ENCODE measurements at places on chromosomes 5 and 9.

DNA sequence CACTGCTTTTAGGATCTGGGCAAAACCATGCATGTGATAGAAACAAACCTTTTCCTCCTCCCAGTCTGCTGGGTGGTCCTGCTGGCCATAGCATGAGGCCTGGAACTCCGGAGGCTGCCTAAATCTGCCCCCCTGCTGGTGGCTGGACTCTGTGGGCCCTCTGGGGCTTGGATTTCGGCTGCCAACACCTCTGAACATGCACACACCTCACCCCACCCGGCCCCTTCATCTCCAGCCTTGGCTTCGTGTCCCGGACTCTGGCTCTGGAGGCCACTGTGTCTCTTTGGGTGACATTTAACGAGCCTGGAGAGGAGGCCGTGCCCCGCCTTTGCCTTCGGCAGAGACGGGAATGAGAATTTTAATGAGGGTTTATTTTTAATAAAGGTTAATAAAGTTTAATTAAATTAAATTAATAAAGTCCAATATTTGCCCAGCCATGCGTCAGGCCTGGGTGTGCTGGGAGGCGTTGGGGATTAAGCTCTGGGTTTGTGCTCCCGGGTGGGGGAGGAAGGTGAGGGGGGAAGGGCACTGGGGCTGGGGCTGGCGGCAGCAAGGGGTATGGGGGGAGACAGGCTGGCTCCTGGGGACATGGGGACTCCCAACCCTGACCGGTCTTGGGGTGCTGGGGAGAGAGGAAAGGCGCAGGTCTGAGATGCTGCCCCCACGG lies 251.8 kb downstream of the PBX3 start:
- DNase-seq = no peak

DNA sequence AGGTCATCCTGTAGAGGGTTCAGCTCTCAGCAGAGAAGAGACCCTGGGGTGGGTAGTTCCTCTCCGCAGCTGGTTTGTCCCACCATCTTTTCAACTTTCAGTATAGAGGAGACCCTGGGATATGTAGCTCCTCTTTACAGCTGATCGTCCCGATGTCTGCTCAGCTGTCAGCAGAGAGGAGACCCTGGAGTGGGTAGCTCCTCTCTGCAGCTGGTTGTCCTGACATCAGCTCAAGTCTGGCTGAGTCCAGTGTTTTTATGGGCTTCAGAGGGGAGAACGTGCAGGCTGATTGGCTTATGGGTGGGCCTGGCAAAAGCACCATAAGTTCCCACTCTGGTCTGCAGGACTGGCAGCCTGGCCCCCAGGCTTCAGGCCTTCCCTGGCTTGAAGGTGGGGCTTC lies 80.8 kb downstream of the NLN start:
- DNase-seq = no peak

DNA sequence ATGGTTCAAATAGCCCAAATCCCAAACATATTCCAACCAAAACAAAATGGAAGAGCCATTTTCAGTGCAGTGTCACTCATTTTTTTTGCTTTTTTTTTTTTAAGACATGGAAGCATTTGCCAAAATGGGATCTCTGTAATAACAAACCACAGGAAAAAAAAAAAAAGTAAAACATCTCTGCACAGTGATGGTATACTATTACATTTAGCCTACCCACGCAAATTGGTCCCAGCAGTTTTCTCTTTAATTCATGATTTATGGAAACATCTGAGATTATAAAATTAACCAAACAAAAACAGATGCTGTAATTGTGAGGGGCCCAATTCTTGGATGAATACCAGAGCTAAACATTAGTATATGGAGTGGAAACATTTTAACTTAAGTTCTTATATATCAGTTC lies 566.6 kb downstream of the ZNF608 start:
- DNase-seq = no peak

- no peak for DNase-seq
Observed at GRCh38 chr5:6505783-6506557, 57.3 kb downstream of the UBE2QL1 start.

DNA sequence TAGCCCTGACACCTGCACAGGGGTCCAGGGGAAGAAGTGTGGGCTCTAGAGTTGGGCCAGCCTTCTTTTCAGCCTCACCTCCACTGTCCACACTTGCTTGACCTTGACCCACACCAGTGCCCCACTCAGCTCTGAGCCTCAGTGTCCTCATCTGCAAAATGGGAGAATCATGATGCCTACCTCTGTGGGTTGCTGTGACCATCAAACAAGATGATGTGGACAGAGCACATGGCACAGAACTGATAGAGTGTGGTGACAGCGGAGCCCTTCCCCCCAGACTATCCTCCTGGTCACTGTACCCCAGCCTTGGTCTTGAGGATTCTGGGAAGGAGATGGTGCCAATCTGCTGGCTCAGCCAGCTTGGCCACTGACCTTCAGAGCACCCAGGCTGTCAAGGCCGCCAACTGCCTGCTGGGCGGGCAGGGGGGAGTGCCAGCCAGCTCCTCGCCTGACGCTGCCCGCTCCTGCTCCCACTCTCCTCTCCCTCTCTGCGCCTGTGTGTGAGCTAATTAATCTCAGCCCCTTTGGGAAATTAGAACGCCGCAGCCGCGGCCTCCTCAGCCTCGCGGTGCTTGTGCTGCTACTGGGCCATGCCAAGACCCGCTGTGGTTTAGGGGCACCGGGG lies 16.7 kb downstream of the CXXC5 start:
- no peak for DNase-seq

DNA sequence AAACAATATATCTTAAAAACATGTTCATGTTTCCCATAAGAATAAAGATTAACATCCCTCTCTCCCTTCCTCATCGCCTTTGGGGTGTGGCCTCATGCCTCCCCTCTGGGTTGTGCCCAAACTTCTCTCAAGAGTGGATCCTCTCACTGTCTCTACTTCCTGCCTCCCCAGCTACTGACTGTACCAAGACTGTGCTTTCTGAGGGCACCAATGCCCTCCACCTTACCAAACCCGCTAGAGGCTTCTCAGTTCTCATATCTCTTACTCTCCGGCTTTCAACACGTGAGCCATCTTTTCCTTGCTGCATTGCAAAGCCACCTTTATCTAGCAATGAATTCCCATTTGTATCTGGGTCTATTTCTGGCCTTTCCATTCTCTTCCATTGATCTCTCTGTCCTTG lies 34.4 kb upstream of the KCNIP1 start:
- DNase-seq = no peak

DNA sequence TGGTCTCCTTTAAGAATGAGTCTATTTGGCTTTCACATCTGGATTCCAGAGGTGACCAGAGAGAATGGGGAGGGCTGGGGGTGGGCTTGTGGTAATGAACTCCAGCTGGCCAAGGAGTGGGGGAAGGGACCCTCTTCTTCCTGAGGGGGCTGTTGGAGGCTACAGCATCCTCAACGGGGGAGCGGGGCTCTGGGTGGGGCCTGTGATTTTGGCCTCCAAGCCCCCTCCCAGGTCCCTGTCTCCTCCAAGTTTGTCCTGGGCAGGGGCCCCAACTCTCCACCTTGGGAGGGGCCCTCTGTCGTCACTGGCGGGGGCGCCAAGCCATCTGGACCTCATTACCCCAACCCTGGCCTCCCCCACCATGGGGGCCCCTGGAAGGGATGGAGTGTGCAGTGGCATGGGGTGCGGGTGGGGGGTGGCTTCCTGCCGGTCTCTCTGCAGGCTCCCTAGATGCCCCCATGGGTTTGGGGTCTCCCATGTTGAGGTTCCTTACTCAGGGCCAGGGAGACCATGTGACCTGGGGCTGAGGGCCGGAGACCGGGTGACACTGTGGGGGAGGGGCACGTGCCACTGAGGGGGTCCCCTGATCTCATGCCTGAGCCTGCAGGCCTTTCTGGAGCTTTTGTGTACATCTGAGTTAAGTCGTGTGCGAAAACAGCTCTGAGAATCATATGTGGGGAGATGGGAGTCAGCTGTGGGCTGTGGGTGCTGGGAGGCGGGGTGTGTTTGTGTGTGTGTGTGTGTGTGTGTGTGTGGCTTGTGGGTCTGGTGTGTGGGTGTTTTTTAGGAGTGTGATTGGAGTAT lies 32.4 kb downstream of the GOLGA2 start:
- no peak for DNase-seq

GRCh38 chr5:73448463-73449136 lies at the start of gene FOXD1:
FOXD1 (minus strand) TSS chr5:73448777; CDS start chr5:73448362, 415 bp downstream.
- peak; percentile 48 for DNase-seq

DNA sequence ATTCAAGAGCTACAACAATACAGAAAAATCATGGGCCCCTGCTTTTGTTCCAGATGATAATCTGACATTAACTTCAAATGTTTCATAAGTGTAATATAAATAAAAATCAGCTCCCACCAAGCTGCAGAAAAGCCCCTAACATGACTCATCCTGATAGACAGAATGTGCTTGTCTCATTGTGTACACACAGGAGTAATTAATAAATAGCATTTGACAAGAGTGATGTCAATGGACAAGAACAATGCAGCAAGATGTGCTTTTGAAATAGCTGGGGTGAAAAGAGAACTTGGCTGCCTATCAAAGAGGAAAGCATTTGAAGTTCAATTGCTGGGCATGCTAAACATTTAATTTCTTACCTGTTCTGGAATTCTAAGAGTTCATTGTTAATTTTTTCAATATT lies 79.2 kb downstream of the DNAH5 start:
- no peak for DNase-seq

DNA sequence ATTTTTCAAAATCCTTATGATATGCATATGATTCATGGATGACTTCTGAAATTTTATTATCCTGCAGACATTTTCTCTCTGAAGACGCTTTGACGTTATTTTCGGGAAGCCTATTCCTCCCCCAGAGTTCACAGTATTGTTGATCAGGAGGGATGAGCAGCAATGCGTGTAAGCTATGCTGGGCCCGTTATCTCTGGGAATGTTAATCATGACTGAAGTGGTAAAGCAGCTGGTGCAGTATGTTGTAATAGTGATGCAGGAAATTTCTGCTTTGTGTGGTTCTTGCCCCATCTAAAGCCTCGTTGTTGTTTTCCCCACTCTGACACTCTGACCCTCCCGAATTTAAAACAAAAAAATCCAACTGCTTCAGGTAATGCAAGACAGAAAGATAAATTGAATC lies 1797.8 kb upstream of the WWC1 start:
- DNase-seq = no peak

- no peak for DNase-seq
Observed at GRCh38 chr9:25224309-25224708, 453.9 kb downstream of the TUSC1 start.

- peak; percentile 33 for DNase-seq
Observed at GRCh38 chr5:72244862-72245371, 75.1 kb downstream of the MRPS27 start.

DNA sequence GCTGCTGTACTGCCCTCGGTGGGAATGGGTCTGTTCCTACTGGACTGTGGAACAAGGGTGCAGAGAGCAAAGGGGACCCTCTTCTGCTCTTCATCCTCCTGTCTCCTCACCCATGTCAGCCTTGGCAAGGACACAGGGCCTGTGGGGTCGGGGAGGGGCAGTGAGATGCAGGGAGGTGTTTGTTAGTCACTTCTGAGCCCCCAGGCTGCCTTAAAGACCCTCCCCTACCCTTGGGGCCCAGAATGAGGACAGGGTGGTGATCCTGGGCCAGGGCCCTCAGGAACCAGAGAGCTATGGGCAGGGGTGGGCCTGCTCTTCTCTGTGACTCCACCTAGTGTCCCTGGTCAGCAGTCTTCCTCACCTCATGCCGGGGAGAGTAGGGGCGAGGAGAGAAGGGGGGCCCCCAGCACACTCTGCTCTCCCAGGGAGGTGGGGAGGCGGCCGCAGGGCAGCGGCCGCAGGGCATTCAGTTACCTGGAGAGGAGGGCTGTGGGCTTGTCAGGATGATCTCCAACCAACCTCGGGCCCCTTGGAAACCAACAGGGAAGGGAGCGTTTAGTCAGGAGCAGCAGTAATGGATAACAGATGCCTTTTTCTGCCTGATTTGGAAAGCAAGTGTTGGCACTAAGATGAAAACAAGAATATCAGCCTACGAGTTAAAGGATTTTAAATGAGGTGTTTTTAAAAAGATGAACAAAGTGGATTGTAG lies 62.0 kb upstream of the GARNL3 start:
- no peak for DNase-seq

DNA sequence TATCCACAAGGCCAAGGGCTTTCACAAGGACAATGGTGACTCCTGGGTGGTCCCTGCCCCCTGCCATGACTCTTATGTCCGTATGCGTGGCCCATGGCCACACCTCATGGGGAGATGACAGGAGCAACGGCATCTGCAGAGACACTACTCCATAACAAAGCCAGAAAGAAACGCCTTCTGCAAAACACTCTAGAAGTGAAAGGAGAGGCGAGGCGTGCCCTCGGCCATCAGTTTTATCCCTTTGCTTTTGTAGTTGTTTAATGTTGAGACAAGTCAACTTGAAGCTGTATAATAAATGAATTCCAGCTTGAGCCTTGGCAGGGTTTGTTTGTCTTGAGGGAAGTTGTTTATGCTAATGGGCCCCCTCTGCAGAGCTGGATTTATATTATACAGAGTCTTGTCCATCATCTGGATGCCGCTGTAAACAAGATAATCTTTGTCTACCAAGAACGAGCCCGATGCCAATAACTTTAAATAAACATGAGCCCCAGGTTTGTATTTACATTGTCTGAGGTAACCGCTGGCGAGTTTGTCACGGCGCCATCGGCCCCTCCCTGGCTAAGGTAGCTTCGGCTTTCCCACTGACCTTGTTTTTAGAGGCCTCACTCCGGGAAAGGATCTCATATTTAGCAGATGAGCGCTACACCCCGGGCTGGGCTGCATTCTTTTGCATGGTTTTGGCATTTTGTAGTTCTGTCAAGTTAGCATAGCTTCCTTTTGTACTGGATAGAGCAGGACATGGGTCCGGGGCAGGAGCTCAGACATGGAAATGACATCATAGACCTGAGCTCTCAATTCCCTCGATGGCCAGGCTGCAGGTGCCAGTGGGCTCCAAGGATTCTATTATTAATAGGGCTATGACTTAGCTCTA lies 165.3 kb downstream of the ERCC6L2 start:
- DNase-seq = no peak

DNA sequence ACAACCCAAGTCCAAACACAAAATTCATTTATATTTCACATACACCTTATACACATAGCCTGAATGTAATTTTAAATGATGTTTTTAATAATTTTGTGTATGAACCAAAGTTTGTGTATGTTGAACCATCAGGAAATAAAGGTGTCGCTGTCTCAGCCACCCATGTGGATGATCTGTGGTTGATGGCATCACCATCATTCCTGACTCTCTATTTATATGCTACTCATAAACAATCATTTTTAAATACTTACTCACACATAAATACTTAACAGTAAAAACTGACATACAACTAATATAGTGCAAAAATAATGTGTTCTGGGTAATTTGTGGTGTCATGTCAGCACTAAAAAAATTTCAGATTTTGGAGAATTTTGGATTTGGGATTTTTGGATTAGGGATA lies 38.4 kb downstream of the SMC5 start:
- DNase-seq = no peak

DNA sequence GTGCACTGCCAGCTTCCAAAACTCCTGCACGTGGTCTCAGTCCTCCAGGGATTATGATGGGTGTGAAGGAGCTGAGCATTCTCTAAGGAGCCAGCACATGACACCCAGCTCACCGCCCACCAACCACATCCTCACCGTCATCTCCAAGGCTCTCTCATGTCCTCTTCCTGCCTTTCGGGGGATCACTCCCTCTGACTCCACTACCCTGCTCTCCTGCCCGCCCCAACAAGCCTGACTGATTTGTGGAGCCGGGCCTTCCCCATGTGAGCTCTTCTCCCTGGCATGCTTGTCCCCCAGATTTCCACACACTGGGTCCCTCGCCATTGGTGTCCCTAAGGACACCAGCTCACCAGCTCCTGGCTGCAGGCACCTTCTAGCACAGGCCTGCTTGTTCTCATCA lies 1.9 kb downstream of the ABO start:
- DNase-seq = no peak

- peak; percentile 1 for DNase-seq
Observed at GRCh38 chr5:122515709-122516431, 203.8 kb downstream of the SNCAIP start.

- no peak for DNase-seq
Observed at GRCh38 chr9:34124926-34125325, 1.6 kb downstream of the DCAF12 start.

- no peak for DNase-seq
Observed at GRCh38 chr5:96175090-96175489, 213.4 kb upstream of the ELL2 start.
